ENCODE measurements at places on chromosomes 12 and 14.
A peak's percentile ranks its signal among the peaks of the same experiment; 100 is the strongest.

DNA sequence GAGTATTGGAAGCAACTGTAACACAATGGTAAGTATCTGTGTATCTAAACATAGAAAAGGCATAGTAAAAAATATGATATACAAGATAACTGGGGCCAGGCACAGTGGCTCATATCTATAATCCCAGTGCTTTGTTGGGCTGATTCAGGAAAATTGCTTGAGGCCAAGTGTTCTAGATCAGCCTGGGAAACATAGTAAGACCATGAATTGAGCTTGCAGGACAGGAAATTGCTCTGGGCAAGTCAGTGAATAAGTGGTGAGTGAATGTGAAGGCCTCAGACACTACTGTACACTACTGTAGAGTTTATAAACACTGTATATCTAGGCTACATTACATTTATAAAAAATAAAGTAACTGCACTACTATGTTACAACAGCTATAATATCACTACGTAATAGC, 75.2 kb downstream of the GPR135 start:
- DNase-seq, result no peak

DNA sequence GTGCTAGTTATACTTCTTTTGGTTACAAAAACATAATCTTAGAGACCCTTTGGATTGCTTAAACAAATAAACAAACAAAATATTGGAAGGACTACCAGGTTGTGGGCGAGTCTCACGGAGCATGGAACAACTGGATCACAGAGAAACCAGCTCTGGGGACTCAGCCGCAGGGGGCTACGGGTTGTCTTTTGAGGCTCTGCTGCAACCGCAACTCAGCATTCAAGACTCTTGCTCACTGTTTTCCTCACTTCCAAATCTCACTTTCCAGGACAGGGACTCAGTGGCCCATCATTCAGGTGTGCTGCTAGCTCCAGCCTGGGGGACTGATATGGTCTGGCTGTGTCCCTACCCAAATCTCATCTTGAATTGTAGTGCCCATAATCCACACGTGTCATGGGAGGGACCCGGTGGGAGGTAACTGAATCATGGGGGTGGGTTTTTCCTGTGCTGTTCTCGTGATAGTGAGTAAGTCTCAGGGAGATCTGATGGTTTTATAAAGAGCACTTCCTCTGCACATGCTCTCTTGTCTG, 14.0 kb upstream of the SERPINA4 start:
- DNase-seq, result no peak

GRCh38 chr14:102182190-102182589, 42.5 kb downstream of the WDR20 start:
- DNase-seq, result peak; percentile 19

DNA sequence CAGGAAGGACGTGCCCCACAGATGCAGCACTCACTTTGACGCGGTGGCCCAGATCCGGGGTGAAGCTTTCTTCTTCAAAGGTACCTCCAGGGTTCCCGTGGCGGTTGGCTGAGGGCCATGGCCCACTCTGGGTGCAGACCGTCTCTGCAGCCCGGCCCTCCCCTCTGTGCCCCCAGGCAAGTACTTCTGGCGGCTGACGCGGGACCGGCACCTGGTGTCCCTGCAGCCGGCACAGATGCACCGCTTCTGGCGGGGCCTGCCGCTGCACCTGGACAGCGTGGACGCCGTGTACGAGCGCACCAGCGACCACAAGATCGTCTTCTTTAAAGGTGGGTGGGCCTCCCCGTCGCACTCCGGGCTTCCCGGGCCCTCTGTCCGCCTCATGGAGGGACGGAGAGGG, 16.9 kb downstream of the MMP17 start:
- no peak for DNase-seq

- DNase-seq, result no peak
Measured at GRCh38 chr12:101116911-101117310, 93.1 kb downstream of the SLC5A8 start.

DNA sequence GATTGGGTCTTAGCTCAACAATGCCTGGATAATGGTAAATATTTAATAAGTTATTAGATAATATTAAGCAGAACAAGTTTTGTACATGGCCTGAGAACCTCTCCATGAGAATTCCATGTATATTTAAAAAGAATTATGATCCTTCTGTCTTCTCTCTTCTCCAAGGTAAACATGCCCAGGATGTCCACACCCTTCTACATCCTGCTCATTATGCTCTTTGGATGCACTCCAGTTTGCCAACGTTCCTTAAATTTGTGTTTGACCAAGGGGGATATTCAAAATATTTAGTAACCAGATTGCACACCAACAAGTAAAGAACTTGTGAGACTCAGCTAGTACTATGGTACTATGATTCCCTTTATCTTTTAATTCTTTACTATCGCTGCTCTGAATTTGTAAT, 44.8 kb upstream of the ERGIC2 start:
- DNase-seq, result no peak

GRCh38 chr12:6093764-6094163, 30.7 kb downstream of the VWF start:
- peak; percentile 67 for DNase-seq

- no peak for DNase-seq
Measured at GRCh38 chr12:77124767-77125166, 59.4 kb upstream of the E2F7 start.

DNA sequence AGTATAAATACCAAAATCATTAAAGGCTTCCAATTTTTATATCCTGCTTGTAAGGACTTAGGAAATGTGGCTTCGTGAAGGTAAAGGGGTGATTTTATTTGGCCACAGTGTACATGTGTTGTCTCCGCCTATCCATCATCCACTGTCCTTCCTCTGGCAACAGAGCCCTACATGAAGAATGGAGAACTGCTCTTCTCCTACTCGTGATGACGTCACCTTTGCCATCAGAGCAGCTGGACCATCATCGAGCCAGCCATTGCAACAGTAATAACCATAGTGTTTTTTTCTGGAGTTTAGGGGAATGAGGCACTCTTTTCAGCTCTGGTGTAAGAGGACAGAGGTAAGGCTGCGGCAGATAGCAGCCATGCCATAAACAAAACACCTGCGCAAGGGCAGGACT, 19.2 kb downstream of the ITPR2 start:
- DNase-seq, result no peak

DNA sequence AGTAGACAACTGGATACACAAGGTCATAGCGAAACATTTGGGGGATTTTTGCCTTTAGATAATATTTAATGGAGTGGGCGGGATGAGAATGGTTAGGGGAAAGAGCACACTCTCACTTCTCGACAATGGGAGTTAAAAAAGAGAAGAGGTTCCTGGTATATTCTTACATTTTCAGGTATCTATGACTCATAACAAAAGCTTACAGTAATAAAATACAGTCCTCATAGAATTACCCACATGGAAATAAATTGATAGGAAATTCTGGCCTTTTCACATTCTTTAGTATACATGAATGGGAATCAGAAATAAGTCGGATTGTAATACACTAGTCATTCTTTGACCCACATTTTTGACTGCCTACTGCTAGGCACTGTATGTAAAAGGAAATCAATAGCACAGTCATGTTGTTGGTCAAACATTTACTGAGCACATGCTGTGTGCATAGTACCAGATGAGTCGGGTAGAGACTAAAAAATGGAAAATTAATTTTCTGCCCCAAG, 8.2 kb upstream of the CRADD start:
- DNase-seq, result no peak

- DNase-seq, result no peak
Measured at GRCh38 chr12:54370171-54370730, 6.0 kb upstream of the GPR84 start.

DNA sequence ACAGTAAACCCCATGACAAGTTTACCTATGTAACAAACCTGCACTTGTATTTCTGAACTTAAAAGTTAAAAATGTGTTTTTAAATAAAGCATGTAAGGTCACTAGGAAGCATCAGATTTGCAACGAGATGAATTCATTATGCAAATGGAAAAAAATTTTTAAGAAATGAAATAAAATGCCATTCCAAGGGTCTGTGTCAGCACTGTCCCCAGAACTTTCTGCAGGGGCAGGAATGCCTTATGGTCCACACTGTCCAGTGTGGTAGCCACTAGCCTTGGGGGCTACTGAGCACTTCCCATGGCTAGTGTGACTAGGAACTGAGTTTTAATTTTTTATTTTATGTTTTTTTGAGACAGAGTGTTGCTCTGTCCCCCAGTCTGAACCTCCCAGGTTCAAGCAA, 49.2 kb downstream of the HSP90AA1 start:
- DNase-seq, result no peak

DNA sequence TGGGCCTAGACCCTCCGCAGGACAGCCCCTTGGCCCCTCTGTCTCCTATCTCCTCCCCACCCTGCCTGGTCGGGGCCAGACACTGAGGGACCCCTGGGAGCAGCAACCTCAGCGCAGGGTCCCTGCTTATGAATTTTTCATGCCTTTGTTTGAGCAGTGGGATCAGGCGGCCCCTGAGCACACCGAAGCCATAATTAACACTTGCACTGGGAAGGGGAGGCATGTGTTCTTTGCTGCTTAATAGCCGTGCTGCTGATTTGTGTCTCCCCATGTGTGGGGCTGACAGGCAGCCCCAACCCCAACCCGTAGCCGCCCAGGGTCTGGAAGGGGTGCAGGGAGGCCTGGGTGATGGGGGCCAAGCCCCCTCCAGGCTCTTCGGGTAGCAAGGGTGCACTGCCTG, 52.7 kb downstream of the FBRSL1 start:
- no peak for DNase-seq

- no peak for DNase-seq
Measured at GRCh38 chr14:89814126-89814525, 140.4 kb downstream of the EFCAB11 start.

- no peak for DNase-seq
Measured at GRCh38 chr12:111166779-111167540, 201.9 kb downstream of the PHETA1 start.

- DNase-seq, result peak; percentile 94
Measured at GRCh38 chr12:132445884-132446632, 43.9 kb upstream of the FBRSL1 start.

DNA sequence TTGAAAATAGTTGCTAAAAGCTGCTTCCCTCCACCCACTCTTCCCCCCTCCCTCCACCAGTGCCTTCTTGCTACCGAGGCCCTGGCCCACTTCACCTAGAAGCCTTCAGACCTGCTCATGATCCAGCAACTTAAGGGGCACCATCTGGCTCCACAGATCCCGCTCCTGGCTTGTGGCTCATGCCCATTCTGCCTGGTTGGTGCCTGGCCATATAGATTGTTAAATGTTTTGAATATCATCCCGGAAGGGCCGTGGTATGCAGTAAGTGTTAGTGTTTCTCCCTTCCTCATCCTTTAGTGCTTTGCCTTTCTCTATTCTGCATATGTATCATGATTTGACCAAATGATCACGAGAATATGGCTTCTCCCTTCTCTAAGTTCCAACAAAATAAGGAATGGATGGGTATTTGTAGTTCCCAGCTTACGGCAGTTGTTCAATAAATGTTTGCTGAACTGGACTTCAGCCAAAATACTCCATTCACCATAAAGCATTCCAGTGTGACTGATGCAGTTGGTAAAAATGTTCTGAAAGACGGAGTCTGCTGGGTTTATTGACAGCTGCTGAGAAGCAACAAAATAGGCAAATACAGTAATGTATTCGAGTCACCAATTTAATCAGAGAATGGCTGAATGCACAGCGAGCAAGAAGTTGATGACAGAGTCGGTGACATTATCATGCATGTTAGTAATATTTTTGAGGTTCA, 30.7 kb downstream of the GRIP1 start:
- no peak for DNase-seq

- no peak for DNase-seq
Measured at GRCh38 chr14:105221598-105222178, 26.6 kb upstream of the BTBD6 start.

GRCh38 chr12:51475543-51475942, 50.9 kb downstream of the SLC4A8 start:
- no peak for DNase-seq

- DNase-seq, result no peak
Measured at GRCh38 chr14:96086574-96087077, 47.5 kb downstream of the C14orf132 start.

DNA sequence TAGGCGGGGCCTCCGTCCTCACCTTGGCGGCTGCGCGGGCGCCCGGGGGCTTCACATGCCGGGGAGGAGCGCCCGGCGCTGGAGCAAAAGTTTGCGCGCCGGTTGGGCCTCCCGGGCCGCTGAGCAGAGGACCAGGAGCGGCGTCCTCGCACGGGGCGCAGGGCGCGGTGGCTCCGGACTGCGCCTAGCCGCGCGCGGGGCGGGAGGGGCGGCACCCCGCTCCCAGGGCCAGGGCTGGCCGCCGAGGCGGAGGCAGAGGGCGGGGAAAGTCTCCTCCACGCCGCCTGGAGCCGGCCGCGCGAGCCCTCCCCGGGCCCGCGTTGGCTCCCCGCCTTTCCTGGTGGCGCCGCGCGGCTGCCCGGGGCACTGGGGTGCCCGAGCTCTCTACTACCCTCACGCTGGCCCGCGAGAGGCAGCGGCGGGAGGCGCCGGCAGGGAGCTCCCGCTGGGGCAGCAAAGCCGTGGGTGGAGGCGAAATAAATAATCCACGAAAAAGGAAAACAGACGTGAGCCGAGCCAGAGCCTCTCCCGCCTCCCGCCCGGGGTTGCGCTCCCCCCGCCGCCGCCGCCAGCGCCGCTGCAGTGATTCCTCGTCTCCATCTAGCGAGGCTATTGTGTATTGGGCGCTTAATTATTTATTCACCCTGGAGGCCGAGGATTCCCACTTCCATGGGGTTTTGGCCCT, 400 bp upstream of the PRIMA1 start:
- peak; percentile 92 for DNase-seq

All from NCI-H1417 (cell line).